ENCODE measurements at places on chromosomes 1 and 21.

DNA sequence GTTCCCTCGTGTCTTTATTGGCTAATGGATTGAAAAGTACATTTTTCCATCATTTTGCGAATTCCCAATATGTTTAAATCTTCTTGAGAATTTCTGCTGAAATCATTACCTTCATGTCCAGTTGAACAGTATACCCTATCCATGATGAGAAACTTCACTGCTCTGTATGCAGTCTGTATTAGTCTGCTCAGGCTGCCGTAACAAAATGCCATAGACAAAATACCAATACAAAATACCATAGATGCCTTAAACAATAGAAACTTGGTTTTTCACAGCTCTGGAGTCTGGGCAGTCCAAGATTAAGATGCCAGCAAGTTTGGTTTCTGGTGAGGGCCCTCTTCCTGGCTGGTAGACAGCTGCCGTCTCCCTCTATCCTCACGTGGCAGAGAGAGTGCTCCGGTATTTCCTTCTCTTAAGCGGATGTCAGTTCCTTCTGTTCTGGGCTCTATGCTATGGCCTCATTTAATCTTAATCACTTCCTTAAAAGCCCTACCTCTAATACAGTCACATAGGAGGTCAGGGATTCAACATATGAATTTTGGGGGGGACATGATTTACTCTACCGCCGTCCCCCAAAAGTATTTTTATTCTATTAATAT lies 27.0 kb downstream of the CXADR start:
- DNase-seq = no peak

GRCh38 chr1:89697383-89697782 lies 64.5 kb downstream of the LRRC8C start:
- DNase-seq = no peak

DNA sequence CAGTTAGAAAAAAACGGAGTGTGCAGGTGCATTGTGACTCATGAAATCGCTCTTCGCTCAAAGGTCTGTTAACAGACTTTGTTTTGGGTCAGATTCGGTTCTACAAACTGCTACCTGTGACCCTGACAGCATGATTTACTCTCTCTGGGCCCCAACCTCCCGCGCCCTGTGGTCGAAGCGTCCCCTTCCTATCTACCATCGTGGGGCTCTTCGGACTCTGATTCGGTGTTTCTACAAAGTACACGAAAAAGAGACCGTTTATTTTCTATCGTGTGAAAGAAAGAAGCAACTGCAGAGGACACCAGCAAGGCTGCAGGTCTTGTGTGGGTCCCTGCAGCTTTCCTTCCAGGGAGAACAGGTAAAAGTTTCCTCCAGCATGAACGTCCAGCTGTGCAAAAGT lies 29.4 kb upstream of the SLC19A1 start:
- DNase-seq = no peak

DNA sequence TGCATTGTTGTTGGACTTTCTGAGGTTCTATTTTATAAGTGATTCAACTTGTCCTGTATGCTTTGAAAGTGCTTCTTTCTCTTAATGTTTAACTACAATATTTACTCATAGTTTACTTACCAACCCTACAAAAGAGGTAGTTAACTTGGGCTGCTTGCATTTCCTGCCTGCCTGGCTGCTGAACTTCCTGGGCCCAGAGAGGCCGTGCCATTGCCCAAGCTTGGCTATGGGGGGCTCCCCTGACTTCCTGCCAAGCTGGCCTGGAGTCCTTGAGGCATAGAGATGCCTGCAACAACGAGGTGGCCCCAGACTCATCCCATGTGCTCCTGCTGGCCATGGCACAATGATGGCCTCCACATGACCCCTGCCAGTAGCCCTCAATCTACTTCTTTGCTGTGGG lies 361.6 kb upstream of the PLD5 start:
- no peak for DNase-seq

GRCh38 chr1:239031310-239031709 lies 355.1 kb upstream of the CHRM3 start:
- no peak for DNase-seq

DNA sequence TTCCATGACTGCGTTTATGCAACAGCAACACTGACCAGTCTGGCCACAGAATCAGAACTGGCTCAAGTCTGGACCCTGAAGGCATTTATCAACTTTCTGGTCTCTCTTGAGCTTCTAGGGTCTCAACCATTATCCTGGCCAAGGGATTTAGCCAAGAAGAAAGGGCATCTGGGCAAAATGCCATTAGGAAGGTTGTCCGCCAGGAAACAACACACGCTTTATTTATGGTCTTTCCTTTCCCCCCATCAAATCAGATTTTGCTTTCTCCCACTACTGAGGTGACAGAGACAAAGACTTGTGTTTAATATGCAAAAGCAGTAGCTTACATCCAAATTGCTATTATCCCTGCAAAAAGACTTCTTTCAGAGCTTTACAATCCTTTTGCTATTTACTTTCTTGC lies 81.6 kb upstream of the PPP2R5A start:
- DNase-seq = no peak
